CD8-positive, alpha-beta T cell (primary cell): ENCODE measurements at places on chromosomes 3 and 15. TPM values are rescaled to one million over a fixed set of nuclear protein-coding genes. Genes with fewer than 3 reads are reported as not detected.

Gene ARID3B
- 38.7 TPM for total RNA-seq

Gene KLHL40
- total RNA-seq = not detected

Gene TMEM62
- 23.0 TPM for total RNA-seq

Gene STT3B
- 85.7 TPM for total RNA-seq

Gene PATL2
- 32.8 TPM for total RNA-seq

Gene ETV5
- total RNA-seq = 0.08 TPM

Gene CHRM5
- total RNA-seq = not detected

Gene NR2C2
- total RNA-seq = 29.9 TPM

Gene POTEB
- total RNA-seq = not detected

Gene ZPLD1
- not detected for total RNA-seq

Gene DAPK2
- total RNA-seq = 3.3 TPM

Gene IP6K1
- total RNA-seq = 34.3 TPM

Gene ITPKA
- not detected for total RNA-seq

DNA sequence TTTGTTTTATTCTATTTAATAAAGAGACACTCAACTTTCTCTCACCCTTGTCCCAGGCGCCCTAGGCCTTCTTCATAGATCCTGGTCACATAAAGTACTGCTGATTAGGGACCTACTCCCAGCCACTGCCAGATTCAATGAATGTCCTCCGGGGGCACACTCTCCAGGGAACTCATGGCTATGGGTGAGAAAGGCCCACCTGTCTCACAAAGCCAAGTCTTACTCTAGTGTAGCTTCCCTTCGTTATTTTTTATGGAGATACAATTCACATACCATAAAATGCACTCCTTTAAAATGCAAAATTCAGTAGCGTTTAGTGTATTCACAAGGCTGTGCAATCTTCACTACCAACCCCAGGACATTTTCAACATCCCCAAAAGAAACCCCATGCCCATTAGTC, 87.8 kb downstream of the ADCY5 start:
- no peak for DNase-seq

- no peak for DNase-seq
Observed at GRCh38 chr3:14726441-14726780, 51.5 kb downstream of the C3orf20 start.

DNA sequence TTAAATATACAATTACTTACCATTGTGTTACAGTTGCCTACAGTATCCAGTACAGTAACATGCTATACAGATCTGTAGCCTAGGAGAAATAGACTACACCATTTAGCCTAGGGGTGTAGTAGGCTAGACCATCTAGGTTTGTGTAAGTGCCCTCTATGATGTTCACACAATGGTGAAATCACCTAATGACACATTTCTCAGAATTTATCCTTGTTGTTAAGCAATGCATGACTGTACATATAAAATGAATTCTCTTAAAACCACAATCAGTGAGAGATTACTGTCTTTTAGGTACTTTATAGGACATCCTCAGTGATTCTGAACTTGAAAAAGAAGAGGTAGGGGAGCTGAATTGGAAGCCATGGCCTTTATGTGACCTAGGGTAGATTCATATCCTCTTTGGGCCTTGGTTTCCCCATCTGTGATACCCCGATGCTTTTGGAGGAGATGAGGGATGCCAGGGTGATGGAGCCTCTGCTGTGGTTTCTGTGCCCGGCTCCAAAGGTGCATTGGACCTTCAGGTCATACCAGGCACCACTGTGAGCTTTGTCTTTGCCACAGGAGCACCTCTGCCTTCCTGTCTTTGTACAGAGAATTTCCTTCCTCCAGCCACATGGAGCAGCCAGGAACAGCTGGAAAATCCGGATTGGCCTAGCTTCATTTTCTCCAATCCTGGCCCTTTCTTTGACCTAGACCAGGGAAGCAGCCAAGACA, 51.9 kb upstream of the FLNB start:
- no peak for DNase-seq

- DNase-seq = no peak
Observed at GRCh38 chr15:25717127-25717456, 146.0 kb downstream of the ATP10A start.

DNA sequence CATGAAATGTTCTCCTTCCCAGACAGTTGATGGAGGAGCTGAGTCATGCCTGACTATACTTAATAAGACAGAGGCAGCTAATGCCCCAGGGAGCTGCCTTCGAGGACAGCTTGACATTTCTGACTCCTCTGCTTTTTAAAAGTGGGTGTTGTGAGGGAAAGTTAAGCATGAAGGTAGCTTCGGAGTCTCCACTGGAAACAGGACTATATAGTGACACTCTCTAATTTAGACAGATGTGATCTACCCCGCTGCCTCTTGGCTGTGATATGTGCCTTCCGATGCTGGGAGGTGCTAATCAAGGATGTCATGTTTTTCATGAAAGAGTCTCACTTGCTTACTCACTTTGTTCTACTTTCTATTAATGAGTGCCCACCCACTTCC, 72.7 kb downstream of the IL1RAP start:
- DNase-seq = no peak

DNA sequence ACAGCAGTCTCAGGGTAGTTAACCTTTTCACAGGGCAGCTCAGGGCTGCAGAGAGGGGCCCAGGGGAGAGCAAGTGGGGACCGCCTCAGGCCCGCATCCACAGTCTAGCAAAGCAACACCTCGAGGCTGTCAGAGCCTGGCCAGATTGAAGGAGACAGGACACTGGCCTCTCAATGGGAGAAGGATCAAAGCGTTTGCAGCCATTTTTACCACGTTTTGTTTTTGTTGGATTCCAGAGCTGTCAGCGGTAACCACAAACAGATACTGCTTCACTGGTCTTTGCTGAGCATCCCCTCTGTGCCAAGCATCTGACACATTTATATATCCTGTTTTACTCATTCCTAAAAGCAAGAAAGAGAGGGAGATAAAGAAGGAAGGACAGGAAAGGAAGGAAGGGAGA, 153.8 kb downstream of the SHQ1 start:
- no peak for DNase-seq

GRCh38 chr3:38573556-38573955, 75.9 kb downstream of the SCN5A start:
- DNase-seq = no peak

- no peak for DNase-seq
Observed at GRCh38 chr3:119145128-119145499, 851 bp upstream of the TEX55 start.

- no peak for DNase-seq
Observed at GRCh38 chr15:100032358-100033085, 299.3 kb upstream of the LYSMD4 start.

DNA sequence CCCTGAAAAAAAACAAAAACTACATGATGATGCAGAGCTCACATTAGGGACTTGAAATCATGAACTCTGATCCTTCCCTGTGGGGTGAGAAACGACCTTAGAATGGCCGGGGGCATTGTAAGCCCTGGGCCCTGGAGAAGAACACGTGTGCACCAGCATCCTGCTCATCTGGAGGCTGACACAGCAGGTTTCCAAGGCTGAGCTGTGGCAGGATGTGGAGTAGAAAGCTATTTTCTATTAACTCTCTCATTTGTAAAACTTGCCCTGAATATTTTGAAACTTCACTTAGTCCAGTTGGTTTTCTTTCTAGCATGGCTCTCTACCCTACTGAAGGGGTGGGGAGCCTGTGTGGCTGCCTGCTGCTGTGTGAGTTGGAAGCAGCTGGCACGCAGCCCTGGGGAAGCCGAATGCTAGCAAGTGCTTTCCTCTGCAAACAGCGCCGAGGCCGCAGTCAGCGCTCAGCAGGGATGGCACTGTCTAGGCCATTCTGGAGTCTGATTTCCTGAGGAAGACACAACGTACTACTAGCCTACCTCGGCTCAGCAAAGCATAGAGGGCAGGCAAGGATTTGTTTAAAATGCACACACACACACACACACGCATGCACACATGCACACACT, 58.0 kb downstream of the GABRG3 start:
- DNase-seq = no peak

GRCh38 chr15:85475317-85475701, 94.9 kb downstream of the AKAP13 start:
- no peak for DNase-seq

DNA sequence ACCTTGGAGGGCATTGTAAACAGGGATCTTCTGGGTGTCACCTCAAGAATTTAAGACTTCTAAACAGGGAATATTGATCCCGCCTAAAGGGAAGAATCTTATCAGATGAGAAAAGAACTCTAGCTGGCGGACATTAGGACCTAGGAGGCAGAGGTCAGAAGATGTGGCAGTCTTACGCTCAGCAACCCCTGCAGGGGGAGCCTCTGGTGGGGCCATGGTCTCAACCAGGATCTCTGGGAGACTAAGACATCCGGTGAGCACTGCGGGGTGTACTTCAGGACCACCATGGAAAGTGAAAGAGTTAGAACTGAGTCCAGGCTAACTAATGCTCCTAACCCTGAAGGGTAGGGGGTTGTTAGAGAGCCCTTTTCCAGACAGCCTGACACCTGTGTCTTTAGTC, 295.2 kb downstream of the VGLL3 start:
- no peak for DNase-seq

- no peak for DNase-seq
Observed at GRCh38 chr15:47473832-47474231, 243.5 kb upstream of the SEMA6D start.
